ENCODE measurements at places on chromosomes 4 and X.

GRCh38 chr4:167642250-167642649 is 408.0 kb upstream of the SPOCK3 start:
- no peak for DNase-seq

GRCh38 chr4:32425243-32425642 is 1705.1 kb downstream of the PCDH7 start:
- DNase-seq, result no peak

- DNase-seq, result no peak
These were observed 37.0 kb upstream of the KDR start for GRCh38 chr4:55162396-55162795.

- peak; percentile 50 for DNase-seq
These were observed 169.8 kb downstream of the CLCN4 start for GRCh38 chrX:10326578-10326977.

DNA sequence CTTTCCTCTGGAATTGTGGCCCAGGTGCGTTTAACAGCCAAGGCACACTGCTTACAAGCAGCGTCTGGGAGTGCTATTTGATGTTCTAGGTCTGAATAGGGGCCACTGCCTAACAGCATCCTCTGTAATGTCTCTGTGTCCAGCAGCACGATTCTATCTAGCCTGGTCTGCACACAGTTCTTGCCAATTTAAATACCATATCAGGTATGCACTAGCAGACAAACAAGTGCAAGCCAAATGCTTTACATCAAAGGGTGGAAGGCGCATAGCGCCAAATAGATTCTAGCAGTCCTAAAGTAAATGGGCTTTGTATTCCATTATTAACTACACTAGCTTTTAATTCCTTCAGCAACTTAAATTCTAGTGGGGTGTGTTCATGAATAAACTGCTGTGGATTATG is 15.8 kb upstream of the UGDH start:
- no peak for DNase-seq

- peak; percentile 59 for DNase-seq
These were observed 327.2 kb upstream of the DIPK2B start for GRCh38 chrX:45527834-45528233.

- peak; percentile 13 for DNase-seq
These were observed 155.8 kb downstream of the RPA4 start for GRCh38 chrX:97039363-97040029.

DNA sequence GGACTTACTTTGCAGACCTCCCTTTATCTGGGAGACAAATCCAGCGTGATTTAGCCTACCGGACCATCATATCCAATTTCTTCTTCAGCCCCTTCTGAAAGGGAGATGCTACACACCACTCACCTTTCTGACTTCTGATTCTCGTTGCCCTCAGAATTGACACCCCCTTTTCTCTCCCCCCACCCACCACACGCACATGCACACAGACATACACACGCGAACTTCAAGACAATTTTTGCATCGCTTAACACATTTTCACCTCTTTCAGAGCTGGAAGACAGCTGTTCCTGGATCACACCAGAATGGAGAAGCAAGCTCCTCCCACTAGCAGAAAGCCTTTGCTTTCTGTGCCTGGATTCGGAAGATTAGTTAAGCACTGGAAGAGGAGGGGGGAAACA is 1.0 kb upstream of the SNCA start:
- peak; percentile 12 for DNase-seq

DNA sequence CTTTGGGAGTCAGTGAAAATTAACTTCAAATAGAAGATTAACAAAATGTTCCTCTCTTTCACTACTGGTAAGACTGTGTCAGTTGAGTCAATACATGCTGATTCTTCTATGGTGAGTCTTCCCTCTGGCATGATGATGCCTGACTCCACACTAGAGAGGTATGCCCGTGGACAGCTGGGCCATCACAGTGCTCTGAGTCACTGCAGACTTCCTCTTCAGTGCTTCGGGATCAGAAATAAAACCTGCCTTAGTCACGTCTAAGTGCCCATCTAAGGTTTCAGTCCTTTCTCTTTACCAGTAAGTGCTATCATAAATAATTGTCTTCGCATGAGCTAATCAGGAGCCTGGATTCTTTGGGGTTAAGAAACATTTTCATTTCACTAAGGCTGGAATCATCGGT is 1.6 kb upstream of the ASB5 start:
- peak; percentile 99 for DNase-seq

GRCh38 chrX:15055146-15055930 is 182.1 kb downstream of the MOSPD2 start:
- peak; percentile 66 for DNase-seq

GRCh38 chr4:72997409-72997808 is 72.1 kb downstream of the COX18 start:
- peak; percentile 33 for DNase-seq

GRCh38 chr4:71445811-71446210 is 107.0 kb downstream of the SLC4A4 start:
- no peak for DNase-seq

DNA sequence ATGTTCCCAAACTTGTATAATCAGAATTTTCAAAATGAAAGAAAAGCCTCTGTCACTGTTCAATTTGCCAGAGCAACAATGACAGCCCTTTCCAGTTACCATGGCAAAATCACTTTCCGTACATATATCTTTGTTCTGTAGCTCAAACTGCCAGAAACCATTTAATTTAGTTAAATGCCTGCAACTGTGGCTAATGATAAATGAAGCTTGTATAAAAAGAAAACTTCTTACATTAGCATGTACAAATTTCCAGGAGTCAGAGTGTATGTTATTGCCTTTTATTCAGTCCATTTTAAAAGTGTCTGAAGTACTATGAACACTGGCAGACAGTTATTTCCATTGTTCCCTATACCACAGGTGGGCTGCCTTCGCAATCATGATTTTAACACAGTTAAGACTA is 30.3 kb downstream of the ARAP2 start:
- DNase-seq, result no peak

DNA sequence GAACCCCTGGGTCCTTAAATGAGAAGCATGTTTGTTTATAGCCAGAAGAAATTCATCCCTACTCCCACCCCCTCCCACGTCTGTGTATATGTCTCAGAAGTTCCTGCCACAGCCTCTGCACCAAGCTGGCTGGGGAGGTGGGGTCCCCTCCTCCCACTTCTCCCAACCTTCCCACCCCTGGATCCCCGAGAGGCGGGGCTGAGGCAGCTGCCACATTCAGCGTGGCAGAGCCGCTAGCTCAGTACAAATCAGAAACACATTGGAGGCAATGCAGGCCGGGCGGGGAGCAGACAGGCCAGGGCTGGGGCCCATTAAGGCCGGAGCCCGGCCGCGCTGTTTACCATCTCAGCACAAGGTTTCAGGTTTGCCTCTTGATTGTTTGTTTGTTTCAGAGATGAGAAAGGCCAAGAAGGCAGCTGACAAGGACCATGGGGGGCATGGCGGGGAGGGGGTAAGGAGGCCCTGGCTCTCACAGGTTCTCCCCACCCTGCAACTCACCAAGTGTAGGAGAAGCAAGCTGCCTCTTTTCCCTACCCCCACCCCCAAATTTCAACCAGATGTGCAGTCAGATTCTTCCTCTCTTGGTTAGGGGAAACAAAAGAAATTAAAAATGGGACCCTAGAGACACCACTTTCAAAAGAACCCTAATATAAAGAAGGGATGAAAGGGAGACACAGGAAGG is 22.3 kb downstream of the PJA1 start:
- DNase-seq, result no peak

DNA sequence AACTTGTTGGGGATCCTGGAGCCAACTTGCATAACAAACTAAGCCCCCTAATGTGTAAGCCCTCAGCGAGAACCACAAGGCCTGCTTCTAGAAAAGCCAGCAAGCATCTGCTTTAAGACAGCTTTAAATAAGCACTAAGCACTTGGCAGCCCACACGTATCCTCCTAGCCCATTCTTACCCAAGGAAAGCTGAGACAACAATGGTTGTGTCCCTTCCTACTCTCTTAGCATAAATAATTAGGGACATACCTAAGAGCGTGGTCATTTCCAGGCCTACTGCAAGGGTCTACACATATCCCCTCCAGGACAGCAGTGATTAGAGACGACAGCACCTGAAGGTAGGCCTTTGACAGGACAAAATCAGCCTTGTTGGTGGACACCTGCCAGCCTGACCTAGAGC is 322.8 kb upstream of the PPARGC1A start:
- DNase-seq, result no peak

- no peak for DNase-seq
These were observed 3.9 kb upstream of the SPOCK3 start for GRCh38 chr4:167238226-167238625.

- DNase-seq, result no peak
These were observed 11.2 kb upstream of the YIPF7 start for GRCh38 chr4:44662623-44663005.

DNA sequence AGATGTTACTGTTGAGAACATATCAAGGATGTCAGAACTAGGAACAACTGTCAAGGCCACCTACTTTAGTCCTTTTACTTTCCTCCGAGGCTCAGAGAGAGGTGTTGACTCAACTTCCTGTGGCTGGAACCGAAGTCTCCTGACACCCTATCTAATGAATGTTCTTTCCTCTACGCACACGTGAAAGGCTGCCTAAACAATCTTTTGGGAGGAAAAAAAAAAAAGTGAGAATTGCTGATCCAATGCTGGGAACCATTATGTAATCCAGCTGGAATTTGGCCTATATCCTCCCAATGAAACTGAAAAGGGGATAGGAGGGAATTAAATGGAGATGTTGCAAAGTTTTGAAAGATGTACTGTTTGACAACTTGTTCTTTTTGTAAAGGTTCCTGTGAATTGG is 8.3 kb upstream of the MAP7D3 start:
- peak; percentile 73 for DNase-seq

GRCh38 chr4:36091997-36092396 is 152.3 kb downstream of the ARAP2 start:
- no peak for DNase-seq

DNA sequence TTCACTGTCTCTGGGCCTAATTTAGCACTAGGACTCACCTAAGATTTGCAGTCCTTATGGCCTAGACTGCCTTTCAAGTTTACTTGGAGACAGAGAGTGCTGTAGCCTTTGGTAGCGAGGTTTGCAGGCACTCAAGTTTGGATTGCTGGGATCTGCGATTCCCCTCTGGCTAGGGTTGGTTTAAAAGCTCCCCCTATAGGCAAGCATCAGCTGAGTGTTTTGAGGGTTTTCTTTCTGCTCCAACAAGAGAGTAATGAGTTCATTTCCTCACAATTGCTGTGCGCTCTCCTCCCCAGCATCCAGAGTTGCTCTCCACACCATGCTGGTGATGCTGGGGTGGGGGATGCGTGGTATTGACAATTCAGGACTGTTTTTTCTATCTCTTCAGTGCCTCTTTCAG is 206.9 kb downstream of the GLUD2 start:
- DNase-seq, result no peak

DNA sequence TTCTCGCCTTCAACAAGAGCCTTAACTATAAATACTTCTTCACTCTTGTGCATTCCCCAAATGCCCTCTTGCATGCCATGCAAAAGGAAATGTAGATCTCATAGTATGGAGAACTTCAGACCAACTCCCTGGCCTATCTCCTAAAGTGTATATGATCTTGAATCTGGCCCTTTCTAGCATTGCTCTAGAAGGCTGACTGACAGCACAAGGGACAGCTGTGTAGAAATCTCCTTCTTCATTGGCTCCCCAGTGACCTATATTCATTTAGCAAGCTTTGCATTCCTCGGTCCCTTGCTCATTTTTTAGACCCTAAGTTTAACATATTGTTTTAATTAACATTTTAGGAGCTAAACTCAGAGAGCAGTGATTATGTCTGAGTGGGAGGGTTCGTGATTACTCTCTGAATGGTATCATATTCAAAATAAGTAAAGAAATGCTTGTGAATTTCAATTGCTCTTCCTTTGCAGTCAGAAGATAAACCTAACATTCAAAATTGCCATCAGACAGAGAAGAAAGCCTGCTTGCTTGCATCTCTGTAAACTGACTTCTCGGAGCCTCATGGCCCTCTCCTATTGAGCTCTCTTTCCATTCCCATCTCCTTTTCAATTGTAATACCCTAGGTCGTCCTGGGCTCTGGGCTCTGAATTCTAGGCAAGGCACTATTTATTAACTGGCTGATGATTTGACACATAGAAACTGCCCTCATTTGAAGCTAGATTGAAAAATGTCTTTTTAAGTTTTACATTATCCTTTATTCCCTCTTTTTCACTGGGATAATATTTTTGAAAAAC is 120.3 kb upstream of the PRKG2 start:
- DNase-seq, result peak; percentile 63

DNA sequence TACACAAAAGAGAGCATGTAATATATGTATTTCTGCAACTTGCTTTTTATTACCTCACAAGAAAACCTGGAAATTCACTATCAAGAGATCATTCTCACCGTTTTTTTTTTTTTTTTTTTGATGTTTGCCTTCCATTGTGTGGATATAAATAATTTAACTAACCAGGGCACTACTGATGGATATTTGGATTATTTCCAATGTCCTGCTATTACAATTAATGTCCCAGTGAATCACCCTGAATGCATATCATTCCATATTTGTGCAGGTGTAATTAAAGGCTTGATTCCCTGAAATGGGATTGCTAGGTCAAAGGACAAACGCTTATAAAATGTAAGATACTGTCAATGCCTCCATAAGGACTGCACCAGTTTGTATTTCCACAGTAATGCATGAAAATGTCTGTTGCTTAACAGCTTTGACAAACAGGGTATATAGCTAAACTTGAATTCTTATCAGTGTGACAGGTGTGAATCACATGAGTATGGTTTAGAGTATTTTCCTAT is 87.8 kb downstream of the NCAPG start:
- no peak for DNase-seq

- no peak for DNase-seq
These were observed 13.4 kb upstream of the P2RY10 start for GRCh38 chrX:78931814-78932213.

DNA sequence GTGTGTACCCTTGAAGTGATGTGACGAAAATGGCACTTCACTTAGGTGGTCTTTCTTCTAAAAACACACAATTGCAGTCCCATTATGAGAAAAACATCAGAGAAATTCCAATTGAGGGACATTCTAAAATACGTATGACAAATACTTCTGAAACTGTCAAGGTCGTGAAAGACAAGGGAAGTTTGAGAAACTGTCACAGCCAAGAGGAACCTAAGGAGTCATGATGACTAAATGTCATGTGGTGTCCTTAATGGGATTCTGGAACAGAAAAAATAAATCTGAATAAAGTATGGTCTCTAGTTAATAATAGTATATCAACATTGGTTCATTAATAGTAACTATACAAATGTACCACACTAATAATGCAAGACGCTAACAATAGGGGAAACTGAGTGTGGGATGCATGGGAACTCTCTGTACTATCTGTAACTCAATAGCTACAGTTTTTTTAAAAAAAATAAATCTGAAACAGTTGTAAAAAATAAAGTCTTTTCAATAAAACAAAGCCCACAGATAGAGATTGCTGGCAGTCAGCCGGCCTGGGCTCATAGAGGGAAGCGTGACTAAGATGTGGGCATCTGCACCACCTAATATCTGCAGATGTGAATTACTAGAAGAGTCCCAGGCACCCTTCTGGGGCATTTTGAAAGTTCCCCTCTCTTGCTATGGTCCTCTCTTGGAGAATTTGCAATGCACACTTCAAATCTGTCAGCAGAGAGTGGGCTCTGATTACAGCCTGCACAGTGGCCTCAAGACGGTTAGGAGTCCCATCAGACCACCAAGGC is 47.6 kb downstream of the MID1IP1 start:
- DNase-seq, result peak; percentile 12

All from GM23248 (cell line).